ENCODE measurements at places on chromosomes 5 and 9.

- DNase-seq, result no peak
Observed at GRCh38 chr9:89605465-89606048, 745 bp downstream of the GADD45G start.

GRCh38 chr5:166117072-166118066 is 2174.1 kb upstream of the WWC1 start:
- DNase-seq, result no peak

DNA sequence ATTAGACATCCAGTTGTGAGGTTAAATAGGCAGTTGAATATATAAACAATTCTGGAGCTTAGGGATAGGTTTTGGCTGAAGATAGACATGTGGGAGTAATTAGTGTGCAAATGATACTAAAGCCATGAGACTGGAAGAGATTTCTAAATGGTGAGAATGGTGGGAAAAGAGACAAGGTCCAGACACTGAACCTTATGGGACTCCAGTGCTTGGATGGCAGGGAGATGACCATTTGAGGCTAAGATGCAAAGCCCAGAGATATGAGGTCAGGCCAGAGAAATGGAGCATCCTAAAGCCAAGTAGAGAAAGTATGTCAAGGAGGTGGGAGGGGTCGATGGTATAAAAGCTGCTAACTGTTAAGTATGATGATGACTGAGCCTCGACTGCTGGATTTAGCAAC is 115.6 kb downstream of the SEMA5A start:
- no peak for DNase-seq

DNA sequence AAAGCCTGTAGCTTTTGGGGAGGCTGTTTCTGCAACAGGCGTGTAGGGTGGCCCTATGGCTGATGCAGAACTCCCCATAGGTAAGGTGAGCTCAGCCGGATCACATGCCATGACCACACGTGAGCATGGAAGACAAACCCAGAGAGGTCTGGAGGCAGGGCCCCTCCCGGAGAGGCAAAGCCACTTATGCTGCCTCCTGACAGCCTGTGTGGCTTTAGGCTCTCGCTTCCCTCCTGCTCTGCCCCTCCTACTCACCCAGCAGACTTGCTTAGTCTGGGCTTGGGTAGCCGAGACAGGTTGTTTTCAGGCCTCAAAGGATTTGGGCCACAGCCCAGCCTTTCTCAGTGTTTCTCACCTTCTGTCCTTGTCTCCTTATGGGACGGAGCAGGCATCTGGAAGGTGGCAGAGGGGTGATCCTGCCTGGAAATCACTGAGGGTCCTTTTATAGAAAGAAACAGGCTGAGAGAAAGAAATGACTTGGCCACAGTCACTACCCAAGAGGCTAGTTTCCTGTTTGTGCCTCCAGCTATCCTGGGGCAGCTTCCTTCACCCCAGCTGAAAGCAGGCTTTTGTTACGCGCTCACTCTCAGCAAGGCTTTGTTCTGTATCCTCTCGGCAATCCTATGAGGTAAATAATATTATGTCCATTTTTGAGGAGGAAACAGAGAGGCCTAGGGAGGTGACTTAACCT is 89.9 kb downstream of the DAB2IP start:
- no peak for DNase-seq

DNA sequence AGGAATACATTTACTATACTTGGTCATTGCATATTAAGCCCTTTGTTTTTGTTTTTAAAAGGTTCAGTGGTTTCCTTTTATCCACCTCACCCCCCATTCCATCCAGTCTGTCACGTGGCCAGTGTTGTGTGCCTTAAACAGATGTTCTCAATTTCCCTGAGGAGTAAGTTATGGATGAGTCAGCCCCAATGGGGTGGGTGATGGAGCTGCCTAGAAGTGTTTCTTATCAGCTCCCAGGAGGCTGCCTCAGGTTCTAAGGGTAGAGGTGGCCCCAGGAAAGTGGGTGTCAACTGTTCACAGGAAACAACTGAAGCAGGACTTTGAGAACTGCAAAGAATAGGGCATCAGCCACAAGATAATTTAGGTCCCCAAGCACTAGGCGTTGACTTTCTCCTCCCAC is 41.1 kb downstream of the ACTBL2 start:
- no peak for DNase-seq

GRCh38 chr9:92938025-92938424 is 9.3 kb upstream of the FGD3 start:
- no peak for DNase-seq

DNA sequence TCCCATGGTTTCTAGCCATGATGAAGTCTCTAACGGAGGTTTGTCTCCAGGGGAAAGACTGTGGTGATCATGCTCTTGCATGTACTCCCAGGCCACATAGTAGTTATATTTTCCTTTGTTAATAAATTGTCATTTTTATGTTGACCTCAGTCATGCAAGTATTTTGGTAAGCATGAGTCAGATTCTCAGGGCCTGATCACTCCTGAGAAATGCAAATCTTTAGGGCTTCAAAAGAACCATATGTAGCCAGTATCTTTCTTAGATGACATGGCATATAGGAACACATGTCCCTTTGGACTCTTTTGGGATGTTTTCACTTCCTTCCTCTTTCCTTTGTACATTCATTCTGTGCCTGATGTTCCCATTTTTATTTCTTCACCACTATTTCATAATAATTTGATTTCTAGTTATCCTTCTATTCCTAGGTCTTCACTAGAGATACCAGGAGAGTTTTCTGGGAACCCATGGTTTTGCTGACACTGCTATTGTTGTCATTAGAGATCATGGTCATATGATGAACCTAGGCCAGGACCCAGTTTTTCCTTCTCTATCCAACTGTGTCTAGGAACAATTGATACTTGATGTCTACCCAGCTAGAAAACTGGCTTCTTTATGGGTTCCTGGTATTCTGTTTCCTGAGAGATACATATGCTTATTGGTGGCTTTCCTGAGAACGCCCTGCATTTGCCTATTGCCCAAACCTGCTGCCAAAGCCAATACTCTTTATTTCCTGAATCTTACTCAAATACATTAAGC is 248.1 kb upstream of the NREP start:
- DNase-seq, result no peak

- no peak for DNase-seq
Observed at GRCh38 chr5:31096238-31096865, 97.1 kb upstream of the CDH6 start.

- no peak for DNase-seq
Observed at GRCh38 chr5:137498301-137498735, 808 bp downstream of the SPOCK1 start.

GRCh38 chr5:124395926-124396325 is 350.5 kb downstream of the ZNF608 start:
- no peak for DNase-seq

GRCh38 chr9:27157736-27158135 is 48.7 kb downstream of the TEK start:
- no peak for DNase-seq

DNA sequence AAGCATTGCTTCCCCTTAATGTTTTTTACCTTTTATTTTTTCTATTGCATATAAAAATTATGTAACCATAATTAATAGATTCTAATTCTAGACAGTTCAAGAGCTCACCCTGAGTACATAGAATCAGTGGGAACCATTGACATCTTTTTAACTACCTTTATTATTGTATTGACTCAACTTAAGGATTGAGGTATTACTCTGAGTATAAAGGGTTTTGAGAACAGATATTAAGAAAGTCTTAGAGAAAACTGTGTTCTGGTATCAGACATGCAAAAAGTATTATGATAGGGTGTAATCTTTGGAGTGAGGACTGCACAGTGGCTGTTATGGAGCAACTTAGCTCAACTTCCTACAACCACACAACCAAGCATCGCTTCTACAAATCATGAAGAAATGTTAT is 8.9 kb downstream of the SPEF2 start:
- no peak for DNase-seq

DNA sequence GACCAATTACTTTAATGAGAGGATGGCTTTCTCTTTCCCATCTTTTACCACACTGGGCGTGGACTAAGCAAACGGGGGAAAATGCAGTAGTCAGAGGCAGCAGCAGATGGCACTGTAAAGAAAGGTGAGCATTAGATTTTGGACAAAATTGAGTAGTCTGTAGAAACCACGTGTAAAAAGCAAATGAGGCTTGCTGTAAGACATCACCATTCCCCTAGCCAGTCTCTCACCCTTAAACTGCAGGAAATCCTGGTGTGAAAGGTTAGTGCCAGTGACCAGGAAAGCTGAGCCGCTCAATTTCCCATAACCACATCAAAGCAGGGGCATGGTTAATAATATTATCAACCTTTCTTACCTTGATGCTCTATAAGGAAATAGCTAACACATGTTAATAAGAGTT is 31.8 kb downstream of the SPATA31C2 start:
- DNase-seq, result no peak

DNA sequence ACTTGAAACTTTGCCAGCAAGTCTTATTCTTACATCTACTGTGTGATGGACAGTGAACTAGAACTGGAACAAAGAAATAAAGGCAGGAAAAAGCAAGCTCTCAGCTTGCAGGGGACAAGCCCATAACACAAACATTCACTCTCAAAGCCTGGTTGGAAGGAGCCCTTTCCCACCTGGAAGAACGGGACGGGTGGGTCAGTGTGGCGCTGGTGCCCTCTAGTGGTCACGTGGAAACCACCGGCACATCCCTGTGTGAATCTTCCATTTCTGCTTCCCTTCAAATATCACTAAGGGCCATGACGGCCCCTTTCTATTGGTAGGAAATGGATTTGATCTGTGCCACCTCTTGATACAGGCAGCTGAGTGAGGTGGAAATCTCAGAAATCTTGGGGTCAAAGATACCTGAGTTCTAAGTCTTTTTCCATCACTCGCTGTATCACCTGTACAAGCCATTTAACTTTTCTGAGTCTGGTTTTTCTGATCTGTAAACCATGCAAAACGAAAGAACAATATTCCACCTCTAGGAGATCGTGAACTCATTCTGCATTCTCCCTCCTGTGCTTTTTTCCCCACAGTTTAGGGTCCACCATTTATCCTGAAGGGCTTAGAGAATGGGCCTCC is 211.6 kb downstream of the MSX2 start:
- no peak for DNase-seq

DNA sequence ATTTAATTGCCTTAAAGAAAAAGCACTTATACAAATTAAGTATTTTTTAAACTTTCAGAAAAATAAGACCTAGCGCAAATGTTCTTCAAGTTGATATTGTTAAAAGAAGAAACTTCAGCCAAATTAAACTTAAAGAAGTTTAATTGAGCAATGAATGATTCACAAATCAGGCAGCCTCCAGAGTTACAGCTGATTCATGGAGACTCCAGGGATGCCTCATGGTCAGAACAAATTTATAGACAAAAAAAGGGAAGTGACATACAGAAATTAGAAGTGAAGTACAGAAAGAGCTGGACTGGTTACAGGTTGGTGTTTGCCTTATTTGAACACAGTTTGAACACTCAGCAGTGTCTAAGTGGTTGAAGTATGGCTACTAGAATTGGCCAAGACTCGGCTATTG is 60.3 kb downstream of the CDKN2A start:
- no peak for DNase-seq

DNA sequence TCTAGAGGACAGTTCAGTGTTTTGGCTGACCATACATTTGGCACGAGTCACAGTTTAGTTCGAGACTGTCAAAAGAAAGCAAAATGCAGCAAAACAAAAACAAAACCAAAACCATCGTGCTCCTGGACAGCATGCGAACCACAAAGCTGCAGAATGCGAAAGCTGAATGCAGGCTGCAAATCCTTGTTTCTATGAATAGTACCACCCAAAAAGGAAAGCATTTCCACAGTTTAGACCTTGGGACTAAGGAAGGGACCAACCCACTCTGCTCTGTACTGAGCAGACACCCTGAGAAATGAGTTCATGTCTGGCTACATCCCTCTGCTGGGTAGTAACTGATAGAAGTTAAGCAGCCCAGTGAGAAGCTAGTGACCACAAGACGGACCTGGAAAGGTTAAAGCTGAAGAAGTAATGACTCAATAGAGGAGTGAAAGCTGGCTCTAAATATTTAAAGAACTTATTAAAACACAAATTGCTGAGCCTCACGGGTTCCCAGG is 3.9 kb downstream of the GCNT4 start:
- DNase-seq, result no peak

GRCh38 chr5:151820903-151821302 is 49.1 kb downstream of the G3BP1 start:
- no peak for DNase-seq

DNA sequence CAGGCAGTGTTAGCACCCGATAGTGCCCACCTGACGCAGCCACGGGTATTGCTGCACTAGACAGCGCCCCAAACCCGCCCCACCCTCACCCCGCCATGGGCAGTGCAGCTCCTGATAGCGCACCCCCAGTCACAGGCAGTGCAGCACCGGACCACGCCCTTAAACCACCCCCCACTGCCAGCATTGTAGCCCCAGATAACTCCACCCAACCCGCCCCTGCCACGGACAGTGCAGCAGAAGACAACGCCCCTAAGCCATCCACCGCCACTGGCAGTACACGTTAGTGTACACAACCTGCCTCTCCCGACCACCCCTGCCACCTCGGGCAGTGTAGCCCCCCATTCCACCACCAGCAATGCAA is 825 bp upstream of the PCAT7 start:
- DNase-seq, result no peak
